Iris pigment epithelial cell (primary cell): ENCODE measurements at places on chromosomes 3 and 15.

DNA sequence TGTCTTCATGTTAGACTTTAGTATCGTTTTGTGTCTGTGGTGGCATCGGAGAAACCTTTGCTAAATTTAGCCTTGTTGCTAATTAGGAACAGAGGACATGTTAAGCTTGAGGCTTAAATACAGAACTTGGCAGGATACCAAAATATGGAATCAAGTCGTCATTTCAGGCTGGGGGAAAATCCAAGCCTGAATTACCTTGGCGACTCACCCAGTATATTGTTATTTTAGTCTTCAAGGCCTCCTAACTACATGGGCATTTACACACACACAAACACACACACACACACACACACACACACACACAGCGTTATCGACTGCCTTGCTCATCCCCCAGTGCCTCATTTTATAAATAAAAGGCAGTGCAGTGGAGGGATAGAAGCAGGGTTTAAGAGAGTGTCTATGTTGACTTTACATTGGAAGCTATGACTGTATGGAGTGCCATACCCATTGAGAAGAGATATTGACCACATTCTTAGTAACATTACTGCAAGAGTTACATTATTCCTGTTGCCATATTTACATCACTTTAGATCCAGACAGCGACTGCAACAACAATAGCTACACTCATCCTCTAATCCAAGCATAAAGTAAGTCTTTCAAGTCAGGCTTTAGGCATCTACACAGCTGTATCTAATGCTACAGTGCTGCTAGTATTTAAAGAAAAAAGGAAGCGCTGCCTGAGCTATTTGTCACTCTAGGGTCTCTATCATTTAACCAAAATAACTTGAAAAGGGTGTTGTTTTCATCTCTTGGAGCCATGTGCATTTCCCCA is 210.8 kb upstream of the SEMA6D start:
- DNase-seq = peak; percentile 34

- DNase-seq = no peak
Measured at GRCh38 chr3:124293584-124293983, 301.7 kb upstream of the ROPN1 start.

GRCh38 chr15:68414591-68414990 is 17.4 kb downstream of the ITGA11 start:
- no peak for DNase-seq

DNA sequence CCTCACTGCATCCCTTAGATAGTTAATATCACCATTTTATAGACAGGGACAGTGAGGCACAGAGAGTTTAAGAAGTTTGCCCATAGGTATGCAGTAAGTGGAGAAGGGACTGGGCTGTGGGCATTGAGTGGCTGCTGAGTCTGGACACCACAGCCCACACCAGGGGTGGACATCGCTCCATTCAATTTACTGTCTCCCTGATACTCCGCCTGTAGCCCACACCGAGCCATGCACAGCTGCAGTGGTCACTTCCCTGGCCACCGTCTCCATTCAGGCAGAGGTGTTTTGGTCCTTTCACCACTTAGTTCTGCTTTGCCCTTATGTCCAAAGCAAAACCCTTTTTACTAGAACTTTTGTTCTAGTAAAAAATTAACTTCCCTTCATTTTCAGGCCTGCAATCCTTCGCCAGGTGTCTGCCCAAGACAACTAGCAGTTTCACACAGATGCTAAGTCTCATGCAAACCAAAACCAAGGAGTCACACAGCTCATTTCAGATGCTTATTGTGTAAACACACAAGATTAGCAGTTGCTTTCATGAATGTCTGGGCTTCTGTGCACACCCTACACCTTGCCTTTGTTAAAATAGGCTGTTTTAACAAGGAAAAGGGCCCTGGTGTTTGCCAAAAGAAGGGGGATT is 30.1 kb downstream of the ZNF35 start:
- no peak for DNase-seq

GRCh38 chr15:60265057-60265456 is 132.7 kb downstream of the ANXA2 start:
- DNase-seq = no peak

GRCh38 chr15:100928632-100929280 is 9.6 kb downstream of the LRRK1 start:
- no peak for DNase-seq

DNA sequence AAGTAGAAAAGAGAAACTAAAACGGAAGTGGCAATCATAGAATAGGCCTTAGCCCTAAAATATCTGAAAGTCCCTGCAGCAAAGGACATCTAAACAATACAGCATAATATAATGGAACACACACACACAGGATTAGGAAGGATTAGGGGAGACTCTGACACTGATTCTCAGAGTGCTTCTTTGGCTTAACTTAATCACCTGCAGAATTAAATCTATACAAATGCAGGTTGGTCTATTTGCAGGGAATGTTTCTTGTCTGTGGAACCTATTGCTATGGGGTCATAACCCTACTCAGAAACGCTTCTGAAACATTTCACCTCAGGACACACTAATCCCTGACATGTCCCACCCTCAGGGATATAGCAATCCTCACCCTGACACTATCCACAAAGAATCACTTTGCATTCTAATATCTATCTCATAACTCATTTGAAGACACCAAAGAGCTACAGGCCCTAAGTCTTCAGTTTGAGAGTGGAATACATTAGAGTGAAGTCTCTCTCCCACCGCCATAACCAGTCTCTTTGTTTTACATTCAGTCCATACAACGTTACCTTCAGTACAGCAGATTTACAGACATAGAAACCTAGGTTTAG is 1041.2 kb downstream of the TUSC7 start:
- no peak for DNase-seq

DNA sequence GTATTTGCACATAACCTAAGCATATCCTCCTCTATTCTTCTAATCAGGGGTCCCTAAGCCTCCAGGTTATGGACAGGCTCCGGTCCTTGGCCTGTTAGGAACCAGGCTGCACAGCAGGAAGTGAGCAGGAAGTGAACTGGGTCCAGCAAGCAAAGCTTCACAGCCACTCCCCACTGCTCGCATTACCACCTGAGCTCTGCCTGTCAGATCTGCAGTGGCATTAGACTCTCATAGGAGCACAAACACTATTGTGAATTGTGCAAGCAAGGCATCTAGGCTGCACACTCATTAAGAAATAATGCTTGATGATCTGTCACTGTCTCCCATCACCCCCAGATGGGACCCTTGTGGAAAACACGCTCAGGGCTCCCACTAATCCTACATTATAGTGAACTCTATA is 9.8 kb downstream of the MSL2 start:
- DNase-seq = no peak

DNA sequence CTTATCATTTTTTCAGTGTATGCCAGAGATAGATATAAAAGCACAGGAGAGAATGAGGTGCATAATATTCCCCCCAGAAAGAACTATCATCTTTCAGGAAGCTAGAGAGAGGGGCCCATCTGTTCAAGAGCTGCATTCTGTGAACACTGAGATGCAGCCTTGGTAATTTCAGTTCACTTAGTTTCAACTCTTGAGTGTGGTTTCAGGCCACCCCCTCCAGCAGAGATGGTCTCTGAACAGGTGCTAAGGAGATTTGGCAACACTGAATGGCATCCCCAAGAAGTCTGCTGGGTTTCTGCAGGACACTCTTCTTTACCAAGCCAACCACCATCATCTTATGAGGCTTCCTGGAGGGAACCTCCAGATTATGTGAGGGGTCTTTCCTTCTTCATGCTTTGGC is 30.4 kb upstream of the LIMD1 start:
- no peak for DNase-seq

DNA sequence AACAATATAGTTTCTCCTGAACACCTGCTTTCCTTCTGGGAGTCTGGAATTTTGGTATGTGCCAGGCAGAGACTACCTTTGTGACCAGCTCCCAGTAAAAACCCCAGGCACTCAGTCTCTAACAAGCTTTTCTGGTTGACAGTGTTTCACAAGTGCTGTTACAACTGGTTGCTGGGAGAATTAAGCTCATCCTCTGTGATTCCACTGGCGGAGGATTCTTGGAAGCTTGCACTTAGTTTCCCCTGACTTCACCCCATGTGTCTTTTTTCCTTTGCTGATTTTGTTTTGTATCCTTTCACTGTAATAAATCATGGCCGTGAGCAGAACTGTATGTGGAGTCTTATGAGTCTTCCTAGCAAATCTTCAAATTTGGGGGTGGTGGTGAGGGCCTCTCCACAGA is 5.7 kb upstream of the TAGLN3 start:
- DNase-seq = no peak

DNA sequence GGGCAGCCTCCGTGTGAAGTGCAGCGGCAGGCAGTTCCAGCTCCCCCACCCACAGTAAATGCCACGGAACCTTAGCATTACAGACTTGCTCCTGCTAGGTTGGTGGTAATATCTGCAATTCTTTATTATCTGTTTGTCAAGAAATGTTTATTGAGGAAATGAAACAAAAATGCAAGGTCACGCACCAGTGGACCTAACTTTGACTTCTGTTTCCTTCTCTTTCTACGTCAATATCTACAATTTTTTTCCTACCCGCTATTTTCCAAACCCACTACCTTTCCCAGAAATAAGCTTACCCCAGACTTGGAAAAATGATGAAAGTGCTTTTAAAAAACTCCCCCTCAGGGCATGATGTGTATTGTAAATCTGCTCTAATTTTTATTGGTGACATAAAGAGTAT is 18.9 kb downstream of the ILDR1 start:
- DNase-seq = no peak

- DNase-seq = no peak
Measured at GRCh38 chr3:158384019-158384418, 187.0 kb upstream of the MLF1 start.

- no peak for DNase-seq
Measured at GRCh38 chr3:170751899-170752293, 118.1 kb downstream of the RPL22L1 start.
